ENCODE measurements at places on chromosomes 2 and 18. TPM values are rescaled to one million over a fixed set of nuclear protein-coding genes. Genes with fewer than 3 reads are reported as not detected.

Gene UGT1A10
- not detected for total RNA-seq

Gene KATNAL2
- total RNA-seq, result not detected

Gene FLACC1
- 2.4 TPM for total RNA-seq

Gene TRIM54
- 0.10 TPM for total RNA-seq

Gene C2orf15
- 0.20 TPM for total RNA-seq

Gene CPO
- total RNA-seq, result not detected

Gene TEX51
- total RNA-seq, result not detected

Gene MLPH
- total RNA-seq, result not detected

Gene EIF4E2
- 87.5 TPM for total RNA-seq

Gene NRP2
- total RNA-seq, result 11.1 TPM

Gene SERPINB12
- total RNA-seq, result not detected

Gene EPB41L3
- total RNA-seq, result 2.8 TPM

Gene GALNT3
- total RNA-seq, result 15.4 TPM

Gene LYPD6
- not detected for total RNA-seq

Gene RSAD2
- total RNA-seq, result 62.2 TPM

Gene AGXT
- not detected for total RNA-seq

Gene NT5DC4
- total RNA-seq, result not detected
